ENCODE measurements at places on chromosomes 6 and 20.

- DNase-seq: peak; percentile 29
Observed at GRCh38 chr6:149636124-149636523, 12.4 kb downstream of the KATNA1 start.

- no peak for DNase-seq
Observed at GRCh38 chr20:33404281-33404680, 3.0 kb upstream of the CDK5RAP1 start.

GRCh38 chr6:29705389-29706231 is 17.6 kb upstream of the HLA-F start:
- DNase-seq: peak; percentile 39

GRCh38 chr20:9627219-9627618 is 112.8 kb downstream of the LAMP5 start:
- DNase-seq: no peak

- DNase-seq: no peak
Observed at GRCh38 chr6:22451962-22452361, 117.4 kb upstream of the HDGFL1 start.

DNA sequence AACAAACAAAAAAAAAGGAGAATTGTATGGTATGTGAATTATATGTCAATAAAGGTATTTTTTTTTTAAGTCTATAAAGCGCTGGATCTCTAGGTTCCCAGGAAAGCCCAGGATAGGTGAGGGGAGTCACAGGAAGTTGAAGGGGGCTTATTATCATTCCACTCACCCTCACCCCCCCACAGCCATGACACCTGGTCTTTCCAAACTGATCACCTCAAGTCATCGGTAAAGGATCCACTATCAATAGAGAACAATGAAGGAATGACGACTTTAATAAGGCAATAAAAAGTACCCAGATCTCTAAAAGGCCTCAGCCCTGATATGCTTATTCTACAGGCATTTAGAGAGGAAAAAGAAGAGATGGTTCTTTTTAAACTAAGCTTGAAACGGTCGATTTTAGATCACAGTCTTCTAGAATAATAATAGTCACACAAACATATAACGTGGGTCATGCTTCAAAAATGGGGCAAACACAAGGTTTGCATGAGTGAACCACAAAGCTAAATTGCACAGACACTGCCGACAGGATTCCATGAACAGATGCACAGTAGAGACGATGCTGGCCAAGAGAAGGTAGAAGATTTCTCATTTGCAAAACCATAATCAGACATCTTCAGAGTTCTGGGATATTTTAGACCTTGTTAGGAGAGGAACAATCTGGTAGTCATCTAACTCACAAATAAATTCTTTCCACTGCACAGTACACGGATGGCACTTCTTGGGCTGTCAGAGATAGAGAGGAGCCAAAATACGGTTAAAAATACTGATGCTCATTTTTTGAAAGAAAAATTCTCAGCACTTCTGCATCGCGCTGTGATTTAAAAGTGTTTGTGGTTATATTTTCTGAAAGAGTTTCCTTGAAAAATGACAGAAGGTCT is 21.0 kb downstream of the ZMYND8 start:
- DNase-seq: no peak

- no peak for DNase-seq
Observed at GRCh38 chr6:112289038-112289566, 34.7 kb upstream of the LAMA4 start.

DNA sequence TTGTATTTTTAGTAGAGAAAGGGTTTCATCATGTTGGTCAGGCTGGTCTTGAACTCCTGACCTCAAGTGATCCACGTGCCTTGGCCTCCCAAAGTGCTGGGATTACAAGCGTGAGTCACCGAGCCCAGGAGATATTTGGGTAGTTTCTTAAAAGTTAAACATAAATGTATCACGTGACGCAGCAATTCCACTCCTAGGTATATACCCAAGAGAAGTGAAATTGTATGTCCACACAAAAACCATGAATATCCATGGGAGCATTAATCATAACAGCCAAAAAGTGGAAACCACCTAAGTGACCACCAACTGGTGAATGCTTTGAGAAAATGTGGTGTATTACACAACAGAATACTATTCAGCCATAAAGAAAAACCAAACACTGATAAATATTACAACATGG is 164.8 kb downstream of the MRPL14 start:
- DNase-seq: peak; percentile 46

- no peak for DNase-seq
Observed at GRCh38 chr6:167589615-167589940, 237.1 kb upstream of the AFDN start.

- no peak for DNase-seq
Observed at GRCh38 chr20:47466704-47467459, 34.8 kb upstream of the NCOA3 start.

DNA sequence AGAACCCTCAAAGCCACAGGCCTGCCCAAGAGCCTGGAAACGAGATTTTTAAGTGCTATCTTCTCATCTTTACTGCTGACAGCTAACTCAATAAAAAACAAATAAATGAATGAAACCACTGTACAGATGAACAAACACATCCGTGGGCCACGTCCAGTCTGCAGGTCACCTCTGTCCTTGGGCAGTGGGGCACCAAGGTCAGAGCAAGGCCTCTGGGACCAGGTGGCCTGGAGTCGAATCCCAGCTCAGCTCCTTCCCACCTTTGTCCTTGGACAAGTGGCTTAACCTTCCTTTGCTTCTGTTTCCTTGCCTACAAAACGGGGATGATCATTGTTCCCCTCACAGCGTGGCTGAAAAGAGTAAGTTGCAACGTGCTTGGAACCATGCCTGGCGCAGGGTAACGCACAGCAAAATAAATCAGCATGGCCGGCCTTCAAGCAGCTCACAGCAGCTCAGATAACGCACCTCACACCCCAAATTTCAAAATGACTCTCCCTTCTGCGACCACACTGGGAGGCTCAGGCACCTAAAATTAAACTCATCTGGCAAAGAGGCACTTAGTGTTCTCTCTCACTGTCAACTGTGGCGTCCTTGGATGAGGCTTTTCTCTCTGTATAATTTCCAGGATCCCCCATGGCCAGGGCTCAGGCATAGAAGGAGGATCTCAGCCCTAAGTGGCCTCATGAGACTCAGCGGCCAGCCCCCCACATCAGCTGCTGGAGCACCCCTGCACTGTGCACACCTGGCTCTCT is 35.7 kb downstream of the RRBP1 start:
- DNase-seq: no peak

GRCh38 chr6:55495277-55495676 is 83.7 kb downstream of the HMGCLL1 start:
- no peak for DNase-seq

DNA sequence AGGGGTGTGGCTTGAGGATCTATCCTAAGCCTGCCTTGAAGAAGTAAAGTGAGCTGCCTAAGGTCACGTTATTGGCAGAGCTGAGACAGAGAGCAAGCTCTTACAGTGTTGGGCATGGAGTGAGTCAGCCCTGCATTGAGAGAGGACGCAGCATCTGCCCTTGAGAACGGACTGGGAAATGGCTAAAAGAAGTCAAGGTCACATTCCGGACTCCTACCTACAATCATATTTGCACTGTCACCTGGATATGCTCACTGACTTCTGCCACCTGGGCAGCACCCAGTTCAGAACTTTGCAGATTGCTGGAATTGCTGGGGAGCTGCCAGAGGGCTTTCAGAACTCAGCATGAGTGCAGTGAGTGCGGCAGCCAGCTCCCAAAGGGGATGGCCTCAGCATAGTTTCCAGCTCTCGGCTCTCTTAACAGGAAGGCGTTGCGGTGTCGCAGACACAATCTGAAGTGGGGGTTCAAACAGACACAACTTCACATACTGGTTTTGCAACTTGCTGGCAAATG is 199.3 kb upstream of the SGK1 start:
- no peak for DNase-seq

DNA sequence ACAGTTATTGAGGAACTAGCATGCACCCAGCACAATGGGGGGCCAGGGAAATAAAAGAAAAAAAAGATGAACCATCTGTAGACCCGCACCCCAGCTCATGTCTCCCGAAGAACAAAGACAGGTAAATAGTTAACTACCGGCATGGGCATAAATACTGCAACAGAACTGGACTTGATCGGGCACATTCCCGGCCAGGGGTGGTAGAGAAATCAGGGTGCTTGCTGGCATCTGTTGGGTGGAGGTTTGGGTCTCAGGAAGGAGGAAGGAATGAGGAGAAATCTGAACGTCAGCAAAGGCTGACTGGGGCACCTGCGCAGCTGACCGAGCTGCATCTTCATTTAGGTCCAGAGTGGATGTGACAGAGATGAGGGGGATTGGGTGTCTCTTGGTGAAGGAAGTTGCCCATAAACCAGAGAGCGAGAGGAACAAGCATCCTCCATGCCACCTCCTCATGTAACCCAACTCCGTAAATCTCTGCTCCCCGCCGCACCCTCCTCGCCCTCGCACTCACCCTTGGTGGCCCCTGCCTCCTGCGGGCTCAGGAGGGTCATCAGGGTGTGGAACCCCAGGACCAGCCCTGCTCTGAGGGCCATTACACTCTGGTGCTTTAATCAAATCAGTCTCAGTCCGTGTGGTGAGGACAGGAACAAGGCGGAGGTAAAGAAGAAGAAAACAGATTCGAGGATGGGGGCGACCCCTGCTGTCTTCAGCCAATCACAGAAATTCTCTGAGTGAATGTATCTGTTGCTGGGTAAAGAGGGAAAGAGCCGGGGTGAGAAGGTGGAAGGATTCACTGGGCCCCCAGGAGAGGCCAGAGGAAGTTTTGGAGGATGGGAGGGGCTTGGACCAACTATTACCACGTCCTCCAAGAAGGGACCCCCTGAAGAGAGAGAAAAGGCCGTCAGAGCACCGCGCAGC is at the start of gene HLA-DOA:
Gene HLA-DOA (minus strand): TSS at position 648 of the 918 bp plus-strand sequence.
- no peak for DNase-seq

- no peak for DNase-seq
Observed at GRCh38 chr6:68691120-68691519, 56.0 kb downstream of the ADGRB3 start.

DNA sequence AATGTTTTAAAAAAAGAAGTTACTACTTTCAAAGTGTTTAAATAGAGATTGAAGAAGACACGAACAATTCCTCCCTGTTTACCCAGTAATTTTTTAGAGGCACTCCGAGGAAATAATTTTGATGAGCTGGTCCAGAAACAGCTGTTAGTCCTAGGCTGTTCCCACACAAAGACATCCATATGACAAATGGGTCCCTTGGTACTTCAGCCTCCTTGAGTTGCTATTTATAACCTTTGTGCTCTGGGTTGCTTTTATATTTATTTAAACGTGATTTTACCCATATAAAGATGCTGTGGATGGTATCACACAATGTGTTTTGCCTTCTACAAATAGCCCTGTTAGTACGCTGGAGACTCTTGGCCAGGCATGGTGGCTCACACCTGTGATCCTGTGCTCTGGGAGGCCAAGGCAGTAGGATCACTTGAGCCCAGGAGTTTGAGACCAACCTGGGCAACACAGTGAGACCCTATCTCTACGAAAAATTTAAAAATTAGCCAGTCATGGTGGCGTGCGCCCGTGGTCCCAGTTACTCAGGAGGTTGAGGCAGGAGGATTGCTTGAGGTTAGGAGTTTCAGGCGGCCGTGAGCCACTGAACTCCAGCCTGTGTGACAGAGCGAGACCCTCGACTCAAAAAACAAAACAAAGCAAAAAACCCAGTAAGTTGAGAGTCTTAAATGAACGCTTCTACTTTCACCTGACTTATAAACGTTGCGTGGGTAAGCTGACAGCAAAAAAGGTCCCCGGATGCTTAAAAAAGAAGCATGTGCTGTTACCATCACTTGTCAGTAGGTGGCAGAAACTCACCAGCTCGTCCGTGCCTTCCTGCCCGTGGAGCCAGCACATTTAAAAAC is 56.9 kb upstream of the ARMH2 start:
- peak; percentile 38 for DNase-seq

DNA sequence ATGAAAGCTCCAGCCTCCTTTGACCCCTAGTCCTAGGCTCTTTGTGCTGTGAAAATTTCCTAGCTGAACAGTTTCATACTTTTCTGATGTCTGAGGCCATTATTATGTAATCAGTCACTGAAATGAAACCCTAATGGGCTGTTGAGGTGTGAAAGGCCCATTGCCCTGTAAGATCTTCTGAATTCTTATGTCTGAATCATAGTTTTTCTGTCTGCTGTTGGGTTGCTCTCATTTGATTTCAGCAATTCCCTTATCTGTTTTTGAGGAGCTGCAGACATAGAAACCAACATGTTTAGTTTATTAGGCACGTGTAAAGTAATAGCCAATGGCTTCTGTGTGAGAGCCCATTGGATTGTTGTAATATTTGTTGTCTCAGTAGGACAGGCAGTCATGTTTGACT is 118.1 kb downstream of the EYA4 start:
- DNase-seq: no peak

GRCh38 chr6:28353981-28354676 is 4.4 kb downstream of the ZKSCAN3 start:
- peak; percentile 89 for DNase-seq

DNA sequence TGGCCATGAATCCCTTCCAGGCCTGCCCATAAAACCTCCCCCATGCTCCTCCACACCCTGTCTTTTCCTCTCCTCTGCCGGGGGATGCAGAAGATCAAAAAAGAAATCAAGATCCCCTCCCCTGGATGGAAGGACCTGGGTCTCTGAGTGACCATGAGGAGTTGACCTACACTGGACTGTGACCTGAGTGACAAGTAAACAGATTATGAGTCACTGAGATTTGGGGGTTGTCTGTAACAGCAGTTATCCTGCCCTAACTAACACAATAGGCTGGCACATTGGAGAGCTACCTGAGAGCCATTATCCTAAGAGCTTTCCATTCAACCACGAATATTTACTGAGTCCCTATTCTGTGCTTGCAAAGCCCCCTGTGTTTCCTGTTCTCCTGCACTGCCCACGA is 28.4 kb upstream of the SIRPA start:
- DNase-seq: no peak

GRCh38 chr20:49965781-49966305 is 16.9 kb upstream of the SNAI1 start:
- DNase-seq: no peak

DNA sequence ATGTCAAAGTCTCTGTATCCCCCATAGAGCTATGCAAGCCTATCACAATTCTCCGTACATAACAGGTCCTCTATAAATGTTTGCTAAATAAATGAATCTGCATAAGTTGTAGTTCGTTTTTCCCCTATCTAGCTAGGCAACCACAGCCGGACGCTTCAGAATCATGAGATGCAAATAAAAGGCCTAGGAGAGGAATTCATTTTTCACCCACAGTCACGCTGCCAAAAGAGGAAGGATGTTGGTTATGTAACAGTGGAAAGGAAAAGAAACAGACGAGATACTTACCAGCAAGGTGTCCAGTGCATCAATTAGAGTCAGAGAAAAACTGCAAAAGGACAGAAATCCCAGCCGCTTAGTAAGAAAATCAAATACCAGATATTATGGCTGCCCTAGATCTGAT is 2.4 kb downstream of the EDEM2 start:
- no peak for DNase-seq

DNA sequence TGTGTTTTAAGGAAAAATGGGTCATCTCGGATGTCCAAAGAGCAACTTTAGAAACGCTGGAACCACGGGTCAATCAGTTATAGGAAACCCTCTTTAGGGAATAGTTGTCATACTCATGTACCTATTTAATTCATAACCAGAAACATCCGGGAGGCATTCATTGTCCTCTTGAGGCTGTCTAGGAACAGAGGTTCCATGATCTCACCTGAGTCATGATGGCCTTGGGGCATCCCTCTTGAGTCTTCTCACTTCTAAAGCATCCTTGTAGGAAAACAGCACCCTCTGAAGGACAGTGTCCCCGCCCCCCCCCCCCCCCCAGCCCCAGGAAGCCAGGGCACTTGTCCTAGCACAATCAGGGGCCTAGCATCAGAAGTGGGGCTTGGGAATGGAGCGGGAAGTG is 46.3 kb upstream of the CDH4 start:
- no peak for DNase-seq

GRCh38 chr6:15623276-15624116 is 39.3 kb downstream of the DTNBP1 start:
- DNase-seq: peak; percentile 24

All from RCC 7860 (cell line).